ENCODE measurements at places on chromosomes 11 and 22.

GRCh38 chr11:100004541-100004940 lies 682.5 kb upstream of the ARHGAP42 start:
- DNase-seq: no peak

DNA sequence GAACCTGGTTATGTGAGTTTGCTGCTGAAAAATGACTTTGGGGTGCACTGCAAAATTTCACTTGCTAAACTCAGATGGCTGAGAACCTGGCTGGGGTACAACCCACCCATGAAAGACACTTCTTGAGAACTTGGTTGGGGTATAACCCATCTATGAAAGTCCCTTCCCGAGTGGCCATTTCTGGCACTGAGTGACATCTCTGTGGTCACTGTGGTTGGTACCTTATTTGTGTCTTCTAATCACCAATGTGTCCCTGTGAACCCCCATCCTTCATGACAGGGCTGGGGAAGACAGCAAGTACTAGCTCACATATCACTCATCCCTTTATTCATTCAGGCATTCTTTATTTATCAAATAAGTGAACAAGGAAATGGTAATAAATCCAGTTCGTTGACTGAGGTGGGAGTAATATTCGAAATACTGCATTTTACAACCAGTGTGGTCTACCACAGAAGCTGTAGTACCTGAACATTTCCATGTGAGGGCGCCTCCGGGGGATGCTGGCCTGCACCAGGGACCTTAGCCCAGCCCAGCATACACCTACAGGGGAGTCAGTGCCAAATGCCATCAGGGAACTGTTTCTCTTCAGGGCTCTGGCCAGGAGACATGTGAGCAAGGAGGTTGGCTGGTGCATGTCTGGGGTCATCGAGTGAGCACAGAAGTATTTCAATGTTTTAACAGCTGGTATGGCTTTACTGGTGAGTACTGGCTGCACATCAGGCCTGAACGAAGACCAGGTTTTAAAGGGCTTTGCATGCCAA lies 122.1 kb downstream of the CSNK2A3 start:
- no peak for DNase-seq

GRCh38 chr11:126403022-126403581 lies 47.6 kb downstream of the ST3GAL4 start:
- DNase-seq: no peak

- no peak for DNase-seq
These were observed 22.7 kb upstream of the C1QTNF4 start for GRCh38 chr11:47616726-47617416.

DNA sequence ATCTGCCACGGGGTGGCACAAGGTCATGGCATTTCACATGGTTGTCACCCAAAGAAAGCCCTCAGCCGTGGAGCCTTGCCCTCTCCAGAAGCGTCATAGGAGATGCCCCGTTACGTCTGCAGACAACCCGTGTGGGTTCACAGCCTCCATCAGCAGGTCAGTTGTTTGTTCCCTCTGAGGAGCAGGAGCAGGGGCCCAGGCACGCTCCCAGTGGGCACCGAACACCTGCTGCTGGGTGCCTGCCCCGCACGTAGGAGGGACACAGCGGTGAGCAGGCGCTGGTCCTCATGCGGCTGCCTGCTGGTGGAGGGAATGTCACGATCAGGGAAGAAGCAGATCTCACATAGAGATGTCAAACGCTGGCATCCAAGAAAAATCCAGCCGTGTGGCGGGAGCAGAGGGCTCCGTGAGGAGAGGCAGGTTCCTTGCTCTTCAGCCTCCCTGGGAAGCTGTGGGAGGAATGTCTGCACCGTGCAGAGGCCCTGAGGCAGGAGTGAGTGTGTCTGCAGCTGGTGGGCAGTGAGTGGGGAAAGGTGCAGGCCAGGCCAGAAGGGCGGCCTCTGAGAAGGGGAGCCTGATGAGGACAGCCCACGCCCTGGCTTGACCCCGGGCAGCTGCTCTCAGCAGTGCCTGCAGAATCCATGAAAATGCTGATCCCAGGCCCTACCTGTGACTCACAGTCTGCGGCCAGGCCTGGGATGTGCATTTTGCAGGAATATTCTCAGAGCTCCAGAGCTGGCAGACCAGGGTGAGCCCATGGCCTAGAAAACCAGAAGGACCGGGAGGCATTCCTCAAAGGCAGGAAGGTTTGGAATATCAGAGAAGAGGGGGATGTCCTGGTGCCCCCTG lies 36.4 kb upstream of the TH start:
- DNase-seq: no peak

DNA sequence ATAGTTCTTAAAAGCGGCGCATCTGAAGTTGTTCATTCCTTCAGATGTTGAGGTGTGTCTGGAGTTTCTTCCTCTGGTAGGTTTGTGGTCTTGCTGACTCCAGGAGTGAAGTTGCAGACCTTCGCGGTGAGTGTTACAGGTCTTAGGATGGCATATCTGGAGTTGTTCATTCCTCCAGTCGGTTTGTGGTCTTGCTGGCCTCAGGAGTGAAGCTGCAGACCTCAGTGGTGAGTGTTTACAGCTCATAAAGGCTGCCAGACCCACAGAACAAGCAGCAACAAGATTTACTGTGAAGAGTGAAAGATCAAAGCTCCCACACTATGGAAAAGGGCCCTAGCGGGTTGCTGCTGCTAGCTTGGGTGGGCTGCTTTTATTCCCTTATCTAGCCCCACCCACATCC lies 201.7 kb upstream of the PDGFD start:
- no peak for DNase-seq

DNA sequence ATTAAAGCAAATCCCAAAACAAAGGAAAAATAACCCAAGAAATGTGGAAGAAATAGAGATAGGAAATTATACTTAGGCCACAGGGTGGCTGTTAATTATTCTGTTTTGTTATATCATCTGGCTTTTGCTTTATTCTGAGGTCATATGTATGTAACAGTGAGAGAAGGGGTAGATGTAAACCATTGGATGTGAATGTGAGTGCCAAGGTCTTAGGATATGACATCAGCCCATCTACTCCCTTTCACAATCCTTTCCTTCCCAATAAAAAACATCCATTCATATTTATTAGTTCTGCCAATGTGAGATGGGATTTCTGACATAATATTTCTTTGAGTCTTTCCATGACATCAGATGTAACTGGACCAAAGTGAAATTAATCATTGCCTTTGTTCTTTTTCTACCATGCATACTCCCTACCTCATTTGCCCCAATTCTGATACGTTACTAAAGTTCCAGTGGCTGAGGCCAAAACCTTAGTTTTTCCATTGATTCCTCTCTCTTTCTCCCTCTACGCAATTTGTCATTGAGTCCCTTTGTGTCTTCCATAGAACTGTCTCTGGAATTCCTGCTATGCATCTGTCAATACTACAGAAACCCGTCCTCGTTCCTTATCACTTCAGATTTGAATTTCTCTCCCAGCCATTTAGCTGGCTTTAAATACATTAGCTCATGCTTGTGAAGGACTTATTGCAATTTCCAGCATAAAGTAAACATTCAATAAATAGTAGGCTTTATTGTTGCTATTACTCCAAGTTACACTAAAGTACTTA lies 170.3 kb downstream of the ARHGAP42 start:
- DNase-seq: no peak

GRCh38 chr11:58957922-58958321 lies 18.6 kb downstream of the GLYATL1 start:
- no peak for DNase-seq

DNA sequence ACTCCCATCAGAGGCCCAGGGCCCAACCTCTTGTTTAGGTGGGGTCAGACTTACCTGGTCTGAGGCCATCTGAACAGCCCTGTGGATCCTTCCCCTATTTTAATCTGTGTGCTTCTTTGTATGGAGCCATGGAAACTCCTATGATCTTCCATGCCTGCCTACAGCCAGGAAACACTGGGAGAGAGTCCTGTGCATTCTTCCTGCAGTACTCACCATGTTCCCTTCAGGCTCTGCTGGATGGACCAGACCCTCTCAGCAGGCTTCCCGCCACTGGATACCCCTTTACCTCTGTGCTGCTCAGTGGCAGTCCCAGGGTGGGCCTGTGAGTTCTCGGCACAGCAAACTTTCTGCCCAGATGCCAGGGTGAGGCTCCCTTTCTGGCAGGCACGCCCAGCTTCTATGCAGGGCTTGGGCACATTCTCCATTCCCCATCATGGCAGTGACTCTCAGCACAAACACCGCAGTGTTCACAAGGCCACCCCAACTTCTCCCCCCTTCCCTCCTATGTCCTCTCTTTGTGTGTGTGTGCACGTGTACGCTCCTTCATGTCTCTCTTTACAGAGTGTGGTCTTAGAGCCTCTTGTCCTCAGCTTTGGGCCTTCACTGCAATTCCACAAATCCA lies 34.8 kb downstream of the NEU3 start:
- DNase-seq: no peak

DNA sequence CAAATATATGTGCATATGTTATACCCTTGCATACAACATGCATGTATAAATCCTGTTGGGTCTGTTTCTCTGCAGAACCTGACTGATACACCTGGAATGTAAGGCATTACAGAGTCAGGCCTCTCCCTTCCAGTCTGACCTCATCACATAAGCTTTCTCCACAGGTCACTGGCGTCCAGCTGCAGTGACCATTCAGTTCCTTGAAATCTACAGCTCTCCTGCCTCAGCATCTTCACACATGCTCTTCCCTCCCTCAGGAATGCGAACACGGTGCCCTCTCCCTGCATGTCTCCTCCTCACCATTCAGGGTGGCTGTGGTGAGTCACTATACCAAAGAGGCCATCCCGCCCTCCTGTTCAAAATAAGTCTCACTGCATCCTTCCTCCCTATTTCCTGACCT lies 657.8 kb upstream of the B3GAT1 start:
- DNase-seq: no peak

GRCh38 chr22:19739911-19740449 lies 16.6 kb downstream of the GP1BB start:
- no peak for DNase-seq

DNA sequence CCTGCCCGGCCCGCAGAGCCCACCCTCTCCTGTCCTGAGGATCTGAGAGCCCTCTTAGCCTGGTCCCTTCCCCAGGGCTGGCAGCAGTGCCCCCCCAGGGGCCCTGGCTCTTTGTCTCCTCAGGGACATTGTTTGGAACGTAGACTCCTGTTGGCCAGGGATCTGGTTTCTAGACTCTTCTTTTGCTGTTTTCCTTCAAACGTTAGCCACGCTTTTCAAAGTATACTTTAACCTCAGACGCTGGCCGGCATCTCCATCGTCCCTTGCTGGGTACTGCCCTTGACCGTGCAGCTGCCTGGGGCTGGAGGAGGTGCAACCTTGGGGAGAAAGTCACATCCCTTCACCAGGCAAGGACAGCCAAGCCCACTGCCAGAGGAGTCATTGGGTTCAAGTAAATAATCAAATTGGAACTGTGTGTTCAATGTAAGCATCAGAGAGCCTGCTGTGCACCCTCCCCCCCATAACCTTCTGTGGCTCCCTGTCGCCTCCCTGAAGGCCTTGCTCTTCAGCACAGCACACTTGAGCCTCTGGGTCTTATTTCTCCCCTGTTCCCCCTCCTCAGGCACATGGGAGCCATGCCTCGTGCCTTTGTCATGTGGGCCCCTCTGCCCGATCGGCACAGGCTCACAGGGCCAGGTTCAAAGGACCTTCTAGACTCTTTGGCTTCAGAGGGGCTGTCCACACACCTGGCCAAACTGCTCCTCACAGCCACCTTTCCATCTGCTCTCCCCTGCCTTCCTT lies 21.8 kb upstream of the WNT7B start:
- DNase-seq: no peak

DNA sequence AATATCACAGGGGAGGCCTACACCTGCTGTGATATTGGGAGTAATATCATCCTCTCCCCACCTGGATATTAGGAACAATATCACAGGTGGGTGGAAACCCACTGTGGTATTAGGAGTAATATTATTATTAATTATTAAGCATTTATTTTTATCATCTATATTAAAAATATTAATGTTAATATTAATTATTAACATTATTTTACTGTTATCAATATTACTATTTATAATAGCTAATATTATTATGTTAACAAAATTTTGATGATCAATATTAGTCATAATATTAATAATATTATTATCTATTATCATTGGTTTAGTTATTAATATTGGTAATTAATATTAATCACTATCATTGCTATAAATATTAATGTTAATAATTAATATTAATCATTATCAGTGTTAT lies 161.1 kb upstream of the API5 start:
- DNase-seq: no peak

DNA sequence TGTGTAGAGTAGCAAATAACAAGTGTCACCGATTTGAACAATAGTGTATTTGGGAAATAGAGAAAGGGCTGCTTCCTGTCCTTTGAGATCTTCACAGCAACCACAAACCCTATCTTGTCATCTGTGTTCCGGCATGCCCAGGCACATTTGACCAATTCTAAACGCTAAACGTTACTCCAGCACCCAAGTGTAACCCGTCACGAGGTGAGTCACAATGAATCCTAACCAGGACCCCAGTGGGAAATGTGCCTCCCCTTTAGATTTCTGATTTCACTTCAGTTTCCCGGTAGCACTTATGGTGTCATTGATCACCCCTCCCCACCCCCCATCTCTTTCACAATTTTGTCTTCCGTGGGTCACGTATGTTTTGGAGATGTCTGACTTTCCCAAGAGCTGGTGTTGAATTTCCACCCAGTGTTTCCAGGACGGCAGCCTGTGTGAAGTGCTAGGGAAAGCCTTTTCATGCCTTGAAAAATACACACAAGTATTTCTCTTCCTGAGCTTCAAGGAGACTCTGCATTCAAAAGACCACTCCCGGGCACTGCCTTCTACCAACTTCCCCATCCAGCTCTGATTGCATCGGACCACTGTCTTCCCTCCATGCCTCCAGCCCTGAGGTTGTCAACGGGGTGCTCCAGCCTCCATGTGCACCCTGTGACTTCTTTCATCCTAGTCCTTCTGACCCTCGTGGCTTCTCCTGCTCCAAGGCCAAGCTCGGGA lies 10.5 kb upstream of the C11orf24 start:
- peak; percentile 49 for DNase-seq

DNA sequence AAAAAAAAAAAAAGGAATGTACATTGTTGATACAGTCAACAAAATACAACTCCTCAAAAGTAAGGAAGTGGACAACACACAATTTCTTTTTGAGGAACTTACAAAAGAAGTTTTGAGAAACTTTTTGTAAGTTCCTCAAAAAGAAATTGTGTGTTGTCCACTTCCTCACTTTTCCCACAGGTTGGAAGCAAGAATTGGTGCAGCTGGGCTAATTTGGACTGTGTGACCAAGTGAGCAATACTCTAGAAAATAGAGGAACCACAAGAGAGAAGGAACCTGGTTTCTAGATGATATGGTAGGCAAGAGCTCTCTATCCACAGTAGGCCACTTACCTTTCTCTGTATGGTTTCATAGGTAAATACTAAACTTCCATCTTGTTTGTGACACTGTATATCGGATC lies 1053.8 kb downstream of the LRRC4C start:
- DNase-seq: no peak

DNA sequence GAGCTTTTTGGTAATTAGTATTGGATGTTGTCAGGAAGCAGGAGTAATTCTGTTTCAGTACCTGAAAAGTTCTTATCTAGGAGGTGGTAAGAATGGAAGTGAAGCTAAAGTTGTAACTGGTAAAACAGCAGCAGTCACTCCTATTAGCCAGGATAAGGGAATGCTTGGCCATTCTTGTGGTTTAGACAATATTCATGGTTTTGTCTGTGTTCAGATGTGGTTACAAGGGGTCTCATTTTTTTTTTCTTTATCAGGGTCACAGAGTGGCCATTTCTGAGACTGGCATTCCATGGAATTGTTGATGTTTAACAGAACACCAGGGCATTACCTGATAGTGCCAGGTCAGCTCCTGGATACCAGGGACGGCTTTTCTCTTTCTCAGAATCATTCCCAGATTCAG lies 23.8 kb downstream of the TAF1D start:
- no peak for DNase-seq

Data from CD4-positive, alpha-beta T cell treated with Interleukin-4 for 1 hour (primary cell).